ENCODE measurements at places on chromosomes 5 and 9.

- no peak for DNase-seq
Observed at GRCh38 chr5:122259995-122260394, 52.0 kb upstream of the SNCAIP start.

GRCh38 chr5:35904443-35905132, 33.8 kb downstream of the CAPSL start:
- no peak for DNase-seq

DNA sequence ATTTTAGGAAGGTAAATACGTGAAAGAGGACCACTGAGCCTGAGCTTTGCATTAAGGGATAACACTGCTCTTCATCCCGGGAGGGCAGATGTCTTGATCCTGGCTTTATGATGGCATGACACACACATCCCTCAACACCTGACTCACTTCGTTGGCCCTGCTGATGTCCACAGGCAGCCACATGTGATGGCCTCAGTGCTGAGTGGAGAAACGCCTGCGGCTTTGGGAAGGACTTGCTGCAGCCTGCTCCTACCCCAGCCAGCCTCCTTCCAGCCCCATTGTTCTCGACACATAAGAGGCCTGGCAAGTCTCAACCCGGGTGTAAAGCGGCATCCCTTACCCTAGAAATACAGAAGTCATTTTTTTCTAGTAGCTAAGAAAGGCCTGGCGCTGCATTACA, 169.0 kb downstream of the SYK start:
- no peak for DNase-seq

GRCh38 chr9:131448818-131449217, 53.9 kb upstream of the POMT1 start:
- no peak for DNase-seq

DNA sequence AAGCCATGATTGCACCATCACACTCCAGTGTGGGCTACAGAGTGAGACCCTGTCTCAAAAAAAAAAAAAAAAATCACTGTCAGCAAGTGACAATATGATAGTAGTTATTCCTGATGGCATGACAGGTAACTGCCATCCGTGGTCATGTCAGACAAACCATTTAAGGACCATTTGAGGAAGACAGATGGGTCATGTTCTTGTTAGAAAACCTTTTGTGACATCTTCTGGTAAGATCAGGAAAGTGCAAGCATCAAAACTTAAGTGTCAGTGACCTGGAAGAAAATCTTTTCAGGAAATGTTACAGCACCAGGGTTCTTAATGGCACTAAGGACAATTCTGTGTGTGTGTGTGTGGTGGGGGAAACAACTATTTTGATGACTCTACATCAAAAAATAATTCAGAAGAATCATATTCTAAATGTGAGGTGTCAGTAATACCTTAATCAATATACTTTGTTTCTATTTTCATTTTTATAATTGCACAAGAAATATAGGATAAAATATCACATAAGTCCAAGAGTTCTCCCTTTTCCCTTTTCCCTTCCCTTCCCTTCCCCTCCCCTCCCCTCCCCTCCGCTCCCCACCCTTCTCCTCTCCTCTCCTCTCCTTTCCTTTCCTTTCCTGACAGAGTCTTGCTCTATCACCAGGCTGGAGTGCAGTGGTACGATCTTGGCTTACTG, 17.8 kb downstream of the SLC38A9 start:
- DNase-seq: no peak
